ENCODE measurements at places on chromosomes 12 and 14.

DNA sequence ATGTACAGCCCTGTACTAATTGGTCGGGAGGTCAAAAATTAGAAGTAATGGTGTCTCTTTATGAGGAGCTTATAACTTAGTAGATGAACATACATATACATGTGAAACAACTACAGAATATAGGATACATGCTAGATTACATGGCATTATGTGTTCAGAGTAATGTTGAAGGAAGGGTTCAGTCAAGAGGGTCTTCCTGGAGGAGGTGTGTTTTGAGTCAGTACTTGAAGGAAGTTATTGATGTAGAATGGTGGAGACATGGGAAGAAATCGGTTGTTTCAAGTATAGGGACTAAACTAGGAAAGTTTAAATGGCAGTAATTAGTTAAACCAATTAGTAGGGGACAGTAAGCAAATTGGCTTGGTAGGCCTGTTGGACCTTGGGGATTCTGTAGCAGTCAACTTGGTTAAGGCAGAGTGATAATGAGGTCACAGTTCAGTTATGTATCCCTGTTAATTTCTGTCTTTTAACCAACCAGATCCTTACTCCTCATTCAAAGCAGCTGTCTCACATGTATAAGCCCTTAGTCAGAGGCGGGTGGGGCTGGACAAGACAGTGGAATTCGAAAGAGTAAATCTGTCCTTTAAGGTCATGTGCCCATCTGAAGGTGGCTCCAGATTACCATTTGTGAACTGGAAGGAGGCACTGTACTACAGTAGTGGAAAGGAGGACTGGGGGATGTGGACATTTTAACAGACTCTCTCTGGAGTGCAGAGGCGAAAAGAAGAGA is 3.5 kb upstream of the ANKRD52 start:
- DNase-seq = no peak

DNA sequence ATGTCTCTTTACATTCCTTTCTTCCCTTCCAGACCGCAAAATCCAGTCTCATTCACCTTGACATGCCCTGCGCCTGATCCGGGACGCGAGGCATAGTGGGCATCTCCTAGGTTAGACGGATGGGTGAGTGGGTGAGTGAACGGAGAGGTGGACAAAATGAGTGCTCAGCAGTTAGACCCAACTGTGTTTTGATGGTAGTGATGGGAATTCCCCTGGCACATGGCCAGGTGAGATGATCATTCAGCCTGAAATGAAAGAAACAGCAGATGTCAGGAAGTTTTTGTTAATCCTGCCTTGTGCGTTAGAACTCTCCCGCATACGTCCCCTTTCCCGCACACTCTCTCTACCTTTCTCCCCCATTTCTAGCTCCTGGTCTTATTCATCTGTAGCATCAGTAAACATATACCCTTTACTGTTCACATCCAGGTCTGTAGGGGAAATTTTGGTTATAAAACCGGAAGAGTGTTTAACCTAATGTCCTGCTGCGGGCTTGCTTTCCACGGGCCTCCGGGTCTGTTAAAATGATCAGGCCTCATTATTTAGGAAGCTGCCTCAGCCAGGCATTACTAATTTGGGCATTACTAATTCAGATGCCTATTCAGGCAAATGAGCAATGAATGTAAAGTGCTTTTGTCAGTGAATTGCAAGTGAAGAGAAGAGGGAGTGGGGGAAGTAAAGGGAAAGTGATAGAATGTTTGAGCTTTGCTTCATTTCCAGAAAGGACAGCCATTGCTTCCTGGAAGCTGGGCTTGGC is 172.8 kb downstream of the ETV6 start:
- no peak for DNase-seq

- no peak for DNase-seq
Measured at GRCh38 chr12:27344246-27344645, 11.6 kb downstream of the BMAL2 start.

DNA sequence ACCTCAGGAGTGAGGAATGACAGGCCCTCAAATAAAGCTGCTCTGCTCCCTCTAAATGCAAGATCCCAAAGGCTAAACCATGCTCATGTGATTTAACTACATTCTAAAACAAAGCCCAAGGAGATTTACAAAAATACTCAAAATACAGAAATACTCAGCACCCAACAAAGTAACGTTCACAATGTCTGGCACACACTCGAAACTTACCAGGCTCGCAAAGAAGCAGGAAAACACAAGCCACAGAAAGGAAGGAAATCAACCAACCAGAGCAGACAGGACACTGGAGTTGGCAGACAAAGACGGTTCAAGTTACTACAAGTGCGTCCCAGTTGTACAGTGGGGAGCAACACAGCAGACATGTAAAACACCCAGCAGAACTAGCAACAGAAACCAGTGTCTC is 33.4 kb downstream of the STX2 start:
- DNase-seq = no peak

DNA sequence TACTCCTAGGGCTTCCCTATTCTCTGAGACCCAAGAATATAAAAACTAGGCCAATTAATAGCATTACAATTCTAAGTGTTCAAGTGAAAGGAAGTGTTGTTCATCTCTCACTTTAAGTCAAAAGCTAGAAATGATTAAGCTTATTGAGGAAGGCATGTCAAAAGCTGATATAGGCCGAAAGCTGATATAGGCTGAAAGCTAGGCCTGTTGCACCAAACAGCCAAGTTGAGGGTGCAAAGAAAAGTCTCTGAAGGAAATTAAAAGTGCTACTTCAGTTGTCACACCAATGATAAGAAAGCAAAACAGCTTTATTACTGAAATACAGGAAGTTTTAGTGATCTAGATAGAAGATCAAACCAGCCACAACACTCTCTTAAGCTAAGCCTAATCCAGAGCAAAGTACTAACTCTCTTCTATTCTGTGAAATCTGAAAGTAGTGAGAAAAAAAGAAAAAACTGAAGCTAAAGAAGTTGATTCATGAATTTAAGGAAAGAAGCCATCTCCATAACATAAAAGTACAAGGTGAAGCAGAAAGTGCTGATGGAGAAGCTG is 68.9 kb downstream of the SLC6A15 start:
- no peak for DNase-seq

DNA sequence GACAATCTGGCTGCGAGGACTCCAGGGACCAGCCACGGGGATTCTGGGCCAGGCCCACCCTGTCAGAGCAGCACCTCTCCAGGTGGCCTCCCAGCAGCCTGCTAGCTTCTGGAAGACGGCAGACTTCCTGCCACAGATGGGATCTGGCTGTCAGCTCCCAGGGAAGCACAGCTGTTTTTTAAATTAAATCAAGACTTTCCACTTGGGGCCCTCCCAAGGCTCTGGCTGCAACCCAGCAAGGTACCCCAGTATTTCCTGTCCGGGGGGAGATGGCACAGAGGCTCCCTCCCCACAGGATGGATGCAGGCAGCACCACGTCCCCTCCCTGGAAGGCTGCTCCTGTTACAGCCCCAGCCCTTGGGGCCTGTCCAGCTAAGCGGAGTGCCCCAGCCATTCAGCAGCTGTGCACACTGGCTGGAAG is 56.9 kb downstream of the ACTN1 start:
- DNase-seq = no peak

DNA sequence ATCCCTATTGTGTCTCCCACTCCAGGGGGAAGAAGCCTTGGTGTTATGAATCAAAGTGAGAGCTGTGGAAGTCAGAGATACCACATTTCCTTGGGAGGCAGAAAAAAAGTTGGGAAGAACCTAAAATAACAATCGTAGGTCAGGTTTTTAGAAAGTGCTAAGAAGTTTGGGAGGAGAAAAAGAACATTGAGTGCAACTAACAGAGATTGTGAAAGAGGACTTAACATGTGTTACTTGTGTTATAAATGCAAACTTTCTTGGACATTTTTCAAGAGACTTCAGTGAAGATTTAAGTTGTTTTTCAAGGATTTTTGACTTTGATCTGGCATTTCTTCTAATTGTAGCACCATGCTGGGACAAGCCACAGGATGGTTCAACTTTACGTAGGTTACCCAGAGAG is 7.8 kb upstream of the ERP27 start:
- DNase-seq = no peak

GRCh38 chr12:3202734-3203446 is 125.7 kb downstream of the TSPAN9 start:
- DNase-seq = peak; percentile 47

GRCh38 chr12:774051-774614 is 21.8 kb downstream of the WNK1 start:
- no peak for DNase-seq

- DNase-seq = no peak
Measured at GRCh38 chr12:64521833-64522232, 69.9 kb downstream of the TBK1 start.

DNA sequence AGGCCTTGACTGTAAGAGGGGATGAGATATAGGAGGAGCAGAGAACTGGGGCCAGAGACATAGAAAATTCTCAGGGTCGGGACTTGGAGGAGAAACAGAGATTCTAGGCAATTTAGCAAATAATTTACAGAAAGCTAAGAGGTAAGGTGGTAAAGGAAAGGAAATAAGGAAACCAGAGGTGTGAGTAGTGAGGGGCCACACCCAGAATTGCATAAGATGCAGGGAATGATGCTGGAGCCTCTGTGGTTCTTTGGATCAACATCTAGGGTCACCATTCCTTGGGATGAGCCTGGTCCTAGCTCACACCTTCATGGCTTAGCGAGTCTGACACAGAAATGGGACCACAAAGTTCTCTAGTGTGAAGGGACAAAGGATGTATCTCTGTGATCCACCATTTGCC is 949 bp upstream of the SDR9C7 start:
- no peak for DNase-seq
